ENCODE measurements at places on chromosomes 12 and 14. TPM values are rescaled to one million over a fixed set of nuclear protein-coding genes. Genes with fewer than 3 reads are reported as not detected.

NPFF gene
- not detected for total RNA-seq

OR10G3 gene
- not detected for total RNA-seq

KLRF1 gene
- 0.51 TPM for total RNA-seq

ACVRL1 gene
- total RNA-seq: 85.2 TPM

B4GALNT1 gene
- 2.7 TPM for total RNA-seq

ANO4 gene
- total RNA-seq: 0.77 TPM

PZP gene
- total RNA-seq: 0.61 TPM

TAS2R50 gene
- total RNA-seq: 2.0 TPM

TOMM20L gene
- not detected for total RNA-seq

KRT73 gene
- not detected for total RNA-seq

GPX2 gene
- not detected for total RNA-seq

HOXC5 gene
- 0.55 TPM for total RNA-seq

ALG10 gene
- 4.9 TPM for total RNA-seq

- DNase-seq: no peak
Observed at GRCh38 chr14:92990456-92991430, 67.8 kb downstream of the CHGA start.

DNA sequence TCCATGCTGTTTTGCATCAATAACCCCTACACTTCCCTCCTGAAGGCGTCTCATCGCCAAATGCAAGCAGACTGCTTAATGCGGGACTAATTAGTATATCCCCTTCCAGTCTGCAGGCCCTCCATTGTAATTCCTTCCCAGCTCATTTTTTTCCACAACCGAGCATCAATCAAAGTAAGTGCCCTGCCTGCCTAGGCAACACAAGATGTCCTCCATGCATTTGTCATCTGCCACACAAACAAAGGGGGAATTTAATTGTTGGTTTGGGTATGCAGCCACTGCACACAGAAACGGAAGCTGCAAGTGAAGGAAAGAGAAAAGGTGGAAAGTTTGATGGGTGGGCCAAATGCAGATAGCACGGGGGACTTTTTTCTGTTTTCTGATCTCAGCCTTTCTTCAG is 168.0 kb downstream of the EGLN3 start:
- no peak for DNase-seq

- DNase-seq: no peak
Observed at GRCh38 chr12:30748147-30748546, 6.6 kb downstream of the CAPRIN2 start.

DNA sequence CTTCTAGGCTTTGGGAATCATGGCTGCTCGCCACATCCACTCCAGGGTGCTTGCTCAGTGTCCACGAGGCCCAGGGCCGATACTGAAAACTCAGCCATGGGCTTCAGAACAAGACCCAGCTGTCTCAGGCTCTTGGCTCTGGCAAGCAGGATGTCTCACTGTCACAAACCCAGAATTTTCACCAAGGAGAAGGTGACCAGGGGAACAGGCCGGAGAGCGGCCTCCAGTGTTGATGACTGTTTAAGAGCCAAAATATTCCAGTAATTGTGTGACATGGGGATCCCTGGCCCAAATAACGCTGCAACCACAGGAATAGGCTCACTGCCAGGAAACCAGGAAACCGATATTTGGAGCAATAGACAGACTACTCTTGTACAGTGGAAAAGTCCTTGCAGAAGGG is 9.8 kb upstream of the SERPINA5 start:
- DNase-seq: peak; percentile 76

- no peak for DNase-seq
Observed at GRCh38 chr14:85205875-85206274, 324.1 kb upstream of the FLRT2 start.

DNA sequence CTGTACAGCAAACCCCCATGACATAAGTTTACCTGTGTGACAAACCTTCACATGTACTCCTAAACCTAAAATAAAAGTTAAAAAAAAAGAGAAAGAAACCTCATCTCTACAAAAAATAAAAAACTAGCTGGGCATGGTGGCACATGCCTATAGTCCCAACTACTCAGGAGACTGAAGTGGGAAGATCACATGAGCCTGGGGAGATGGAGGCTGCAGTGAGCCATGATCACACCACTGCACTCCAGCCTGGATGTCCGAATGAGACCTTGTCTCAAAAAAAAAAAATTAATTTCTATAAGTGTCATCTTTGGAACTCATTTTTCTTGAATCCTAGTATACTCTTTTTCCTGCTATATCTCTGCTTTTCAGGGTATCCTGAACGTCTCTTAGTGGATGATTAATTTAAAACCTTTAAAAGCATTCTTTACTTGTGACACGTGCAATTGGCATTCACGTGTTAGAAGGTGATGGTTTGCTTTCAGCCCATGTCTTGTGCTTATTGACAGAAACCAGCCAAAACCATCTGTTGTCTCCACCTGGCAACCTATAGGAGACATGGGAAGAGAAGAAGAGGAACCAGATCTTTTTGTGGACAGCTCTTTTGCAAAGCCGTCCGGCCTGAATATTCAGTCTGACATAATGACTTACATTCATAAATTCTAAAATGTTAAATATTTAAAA is 30.6 kb upstream of the PPFIBP1 start:
- no peak for DNase-seq

- no peak for DNase-seq
Observed at GRCh38 chr14:55884819-55885218, 233.4 kb upstream of the PELI2 start.

GRCh38 chr12:92927436-92928281 is 1.4 kb downstream of the EEA1 start:
- no peak for DNase-seq

GRCh38 chr12:9888665-9889273 is 7.5 kb downstream of the KLRF2 start:
- no peak for DNase-seq

DNA sequence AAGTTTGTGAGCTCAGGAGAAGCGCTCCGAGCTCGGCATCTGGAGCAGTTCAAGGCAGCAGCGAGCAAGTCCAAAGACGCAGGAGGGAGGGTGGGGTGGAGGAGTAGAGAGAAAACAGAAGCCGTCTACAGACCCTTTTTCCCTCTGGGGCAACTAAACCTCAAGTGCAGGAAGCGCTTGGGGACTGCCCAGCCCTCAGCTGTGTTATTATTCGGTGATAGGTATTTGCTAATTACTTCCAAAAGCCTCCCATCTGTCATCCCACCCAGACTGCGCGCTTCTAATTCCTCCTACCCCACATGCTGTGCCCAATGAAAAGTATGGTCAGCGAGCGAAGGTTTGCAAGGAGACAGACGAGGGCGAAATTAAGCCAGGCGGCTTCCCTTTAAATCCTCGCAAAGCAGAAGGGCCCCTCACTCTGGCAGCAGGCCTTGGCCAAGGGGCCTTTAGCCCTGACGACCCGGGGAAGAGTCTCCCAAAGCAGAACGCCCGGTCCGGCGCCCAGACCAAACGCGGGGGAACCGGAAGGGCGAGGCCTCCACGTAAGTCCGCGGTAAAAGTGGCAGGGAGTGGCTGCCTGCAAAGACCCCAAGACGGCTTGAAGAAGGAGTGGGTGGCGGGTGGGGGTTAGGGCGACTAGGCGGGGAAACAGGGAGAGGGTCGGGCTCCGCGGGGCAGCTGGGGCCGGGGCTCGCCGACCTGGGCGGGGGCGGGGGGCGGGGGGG is 507 bp upstream of the CD9 start:
- DNase-seq: no peak

DNA sequence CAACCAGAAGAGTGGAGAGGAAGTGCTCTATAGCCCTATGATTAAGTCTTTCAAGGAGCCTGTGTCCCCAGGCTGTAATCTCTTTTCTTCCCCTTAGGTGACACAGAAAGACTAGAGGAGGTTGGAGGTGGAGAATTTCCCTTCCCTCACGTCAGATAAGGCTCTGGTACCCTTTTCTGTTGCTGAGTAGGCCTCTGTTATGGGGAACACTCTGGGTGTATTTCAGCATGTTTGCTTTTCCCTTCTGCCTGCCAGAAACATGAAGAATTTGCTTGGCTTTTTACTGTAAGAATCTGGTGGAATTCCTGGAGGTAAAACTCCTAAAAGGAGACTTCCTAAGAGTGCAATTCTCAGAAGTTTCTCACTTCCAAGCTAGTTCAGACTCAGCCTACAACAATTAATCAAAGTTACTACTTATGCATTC is 58.3 kb downstream of the SIX1 start:
- no peak for DNase-seq

DNA sequence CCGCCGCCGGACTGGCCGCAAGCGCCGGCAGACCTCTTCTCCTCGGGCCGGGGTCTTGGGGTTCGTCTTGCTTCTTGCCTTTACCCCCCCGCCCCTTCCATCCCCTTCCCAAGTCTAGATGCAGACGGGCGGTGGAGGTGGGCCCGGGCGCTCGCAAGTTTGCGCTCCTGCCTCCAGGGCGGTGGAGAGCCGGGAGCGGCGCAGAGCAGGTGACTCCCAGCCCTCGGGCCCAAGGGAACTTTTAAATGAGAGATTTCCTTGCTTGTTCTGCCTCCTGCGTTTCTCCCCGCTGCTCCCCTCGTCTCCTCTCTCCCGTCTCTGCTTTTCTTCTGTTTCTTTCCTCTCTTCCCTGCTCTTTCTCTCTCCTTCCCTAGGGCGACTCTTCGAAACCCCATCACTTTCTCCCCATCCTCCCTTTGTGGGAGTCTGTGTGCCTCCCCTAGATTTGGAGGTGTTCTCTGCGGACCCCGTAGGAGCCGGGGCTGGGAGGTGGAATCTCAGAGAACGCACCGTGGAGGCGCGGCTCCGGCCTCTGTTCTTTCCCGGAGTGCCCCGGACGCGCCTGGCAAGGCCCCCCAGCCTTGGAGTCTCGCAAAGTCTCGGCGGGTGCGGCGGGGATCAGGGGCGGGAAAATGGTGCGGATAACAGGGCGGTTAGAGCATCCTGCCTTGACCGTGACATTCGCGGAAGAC is 114.7 kb upstream of the MYL2 start:
- DNase-seq: no peak

DNA sequence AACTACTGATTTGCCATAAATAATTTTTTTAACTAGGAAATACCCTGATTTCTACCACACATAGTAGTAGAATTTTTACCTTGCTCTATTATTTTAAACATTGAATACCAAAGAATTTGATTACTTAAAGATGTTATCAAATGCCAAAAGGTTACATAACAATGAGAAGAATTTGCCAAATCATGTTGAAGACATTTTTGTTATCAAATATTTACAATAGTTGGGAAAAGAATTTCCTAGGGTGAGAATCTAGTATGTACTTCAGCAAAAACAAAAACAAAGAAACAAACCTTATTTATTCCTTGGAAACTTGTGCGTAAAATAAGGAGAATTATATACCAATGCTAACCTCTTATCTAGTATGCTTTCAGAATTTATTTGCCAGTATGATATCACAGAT is 107.2 kb downstream of the SCAF11 start:
- no peak for DNase-seq

- no peak for DNase-seq
Observed at GRCh38 chr14:64253672-64254071, 40.5 kb downstream of the ESR2 start.

- no peak for DNase-seq
Observed at GRCh38 chr14:49882826-49883694, 9.8 kb upstream of the ARF6 start.

- no peak for DNase-seq
Observed at GRCh38 chr12:15851045-15851620, 31.1 kb upstream of the STRAP start.

DNA sequence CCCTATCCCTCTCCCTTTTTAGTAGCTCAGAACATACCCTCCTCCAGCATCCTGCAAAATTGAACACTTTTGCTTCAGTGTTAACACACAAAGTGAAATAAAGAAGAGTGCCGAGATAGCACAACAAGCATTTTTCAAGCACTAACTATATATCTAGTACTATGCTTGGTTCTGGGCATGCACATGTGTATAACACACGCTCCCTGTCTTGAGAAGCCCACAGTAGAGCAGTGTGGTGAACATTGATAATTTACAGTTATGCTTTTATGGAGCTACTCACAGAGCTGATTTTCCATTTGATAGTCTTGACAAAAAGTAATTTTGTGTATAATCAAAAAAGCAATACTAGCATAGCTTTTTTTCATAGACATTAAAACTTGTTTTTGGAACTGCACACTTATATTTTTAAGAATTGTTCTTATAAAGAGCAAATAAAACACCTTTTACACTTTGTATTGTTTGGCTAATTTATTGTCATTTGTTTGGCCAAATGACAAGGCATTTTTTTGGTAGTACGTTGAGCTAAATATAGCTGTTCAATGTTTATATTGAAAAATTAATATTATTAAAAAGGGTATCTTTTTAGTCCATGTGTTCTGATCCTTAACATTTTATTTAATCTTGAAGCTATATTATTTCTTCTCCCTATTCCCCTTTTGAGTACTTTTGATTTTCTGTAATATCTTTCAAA is 39.7 kb downstream of the LEMD3 start:
- no peak for DNase-seq

Measured in mesenteric fat pad (tissue), 1 donor.